ENCODE measurements at places on chromosomes 12 and 14.
A peak's percentile ranks its signal among the peaks of the same experiment; 100 is the strongest.

DNA sequence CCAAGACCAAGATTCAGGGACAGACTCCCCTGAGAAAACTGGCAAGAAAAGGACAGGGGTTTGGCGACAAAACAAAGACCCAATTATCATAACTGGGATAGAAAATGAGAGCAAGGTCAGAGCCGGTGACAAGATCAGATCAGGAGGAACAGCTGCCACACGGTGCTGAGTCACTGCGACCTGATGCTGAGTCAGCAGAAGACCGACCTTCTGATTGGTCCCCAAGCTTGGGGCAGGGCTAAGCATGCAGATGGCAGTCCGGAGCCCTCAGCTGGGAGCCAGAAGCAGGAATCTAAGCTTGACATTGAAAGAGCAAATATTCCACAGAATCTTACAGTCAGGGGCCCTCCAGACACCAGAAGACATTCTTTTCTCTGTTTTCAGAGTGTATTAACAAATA is 19.1 kb upstream of the ARMH4 start:
- no peak for DNase-seq

GRCh38 chr12:101901777-101902176 is 24.4 kb downstream of the DRAM1 start:
- DNase-seq = no peak

GRCh38 chr14:47826809-47827208 is 151.4 kb upstream of the MDGA2 start:
- no peak for DNase-seq

DNA sequence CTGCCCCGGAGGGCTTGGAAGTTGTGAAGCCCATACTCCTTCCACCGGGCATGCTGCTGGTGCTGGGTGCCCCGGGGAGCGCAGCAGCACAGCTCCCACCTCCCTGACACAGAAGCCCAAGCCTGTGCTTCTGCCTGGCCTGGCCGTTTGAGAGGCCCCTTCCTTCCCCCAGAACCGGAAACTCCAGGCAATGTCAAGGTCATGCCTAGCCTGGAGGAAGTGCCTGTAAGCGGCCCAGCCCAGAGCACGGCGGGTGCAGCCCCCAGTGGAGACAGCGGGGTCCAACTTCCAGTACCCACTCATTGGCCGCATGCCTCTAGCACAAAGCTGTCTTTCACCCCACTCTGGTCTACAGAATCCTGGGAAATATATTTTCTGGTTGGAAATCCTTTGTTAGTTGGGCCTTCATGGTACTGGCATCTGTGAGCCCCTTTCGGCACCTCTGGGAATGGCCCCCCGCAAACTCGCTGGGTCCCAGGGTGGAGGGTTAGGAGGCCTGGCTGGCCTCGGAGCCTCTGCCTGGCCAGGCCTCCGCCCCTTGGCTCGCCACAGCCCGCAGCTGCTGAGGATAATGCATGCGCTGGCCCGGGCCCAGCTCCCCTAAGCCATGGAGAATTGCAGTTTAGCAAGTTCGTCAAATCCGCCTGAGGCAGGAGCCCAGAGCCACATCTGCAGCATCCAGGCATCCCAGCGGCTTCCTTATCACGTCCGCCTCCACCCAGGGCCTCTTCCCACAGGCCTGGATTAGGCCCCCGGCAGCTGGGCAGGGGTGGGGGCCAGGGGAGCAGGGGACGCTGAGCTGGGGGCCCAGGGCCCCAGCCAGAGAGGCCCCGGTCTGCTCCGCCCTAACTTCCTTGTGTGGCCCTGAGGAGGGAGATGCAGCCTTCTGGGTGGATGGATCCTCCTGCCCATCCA is 48.9 kb upstream of the DLK1 start:
- no peak for DNase-seq

GRCh38 chr12:31959701-31960391 is 631 bp downstream of the RESF1 start:
- DNase-seq = no peak

DNA sequence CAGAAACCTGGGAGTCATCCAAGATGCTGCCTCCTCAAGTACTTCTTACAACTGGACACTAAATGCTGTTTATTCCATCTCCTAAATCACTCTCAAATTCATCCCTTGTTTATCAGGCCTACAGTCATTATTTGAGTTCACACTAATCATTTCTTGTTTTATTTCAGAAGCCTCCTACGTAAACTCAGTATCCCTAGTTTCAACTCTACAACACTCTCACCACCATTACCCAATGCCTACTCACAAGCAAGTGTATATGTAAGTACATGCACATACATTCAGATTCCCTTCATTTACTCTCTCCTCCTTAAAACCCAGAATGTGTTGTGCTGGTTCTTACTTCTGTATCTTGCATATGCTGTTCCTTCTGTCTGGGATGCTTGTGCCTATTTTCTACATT is 43.0 kb downstream of the DDHD1 start:
- DNase-seq = no peak

DNA sequence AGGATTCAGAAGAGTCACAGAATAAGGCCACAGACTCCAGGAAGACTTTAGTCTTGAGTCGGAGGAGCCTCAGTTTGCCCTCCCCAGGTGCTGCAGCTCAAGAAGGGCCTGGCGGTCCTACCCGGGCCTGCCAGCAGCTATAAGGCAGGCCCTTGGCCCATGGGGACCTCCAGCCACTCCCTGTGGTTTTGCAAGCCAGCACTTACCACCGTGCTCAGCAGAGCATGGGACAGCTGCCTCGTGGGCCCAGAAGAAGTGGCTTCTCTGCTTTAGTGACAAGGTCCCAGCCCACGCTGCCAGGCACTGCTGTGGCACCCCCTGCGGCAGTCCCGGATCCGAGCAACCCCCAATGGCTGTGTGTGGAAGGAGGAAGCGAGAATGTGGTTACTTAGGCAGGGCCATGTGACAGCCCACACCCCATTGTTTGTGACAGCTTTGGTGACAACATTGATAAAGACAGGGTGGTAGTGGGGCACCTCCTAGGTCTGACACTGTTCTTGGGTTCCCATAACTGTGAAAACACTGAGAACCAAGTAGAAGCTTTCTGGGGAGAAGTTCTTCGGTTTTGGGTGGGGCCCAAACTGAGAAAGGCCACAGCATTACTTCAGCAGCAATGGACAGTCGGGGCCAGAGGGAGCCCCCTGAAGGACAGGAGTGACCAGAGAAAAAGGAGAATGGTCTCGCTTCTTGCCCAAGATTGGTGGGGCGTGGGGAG is at the start of gene SELPLG:
TSS of gene SELPLG (minus strand) at position 361 of the 715 bp plus-strand sequence. CDS start 9,587 bp downstream, outside the sequence.
- DNase-seq = peak; percentile 53

- DNase-seq = no peak
Measured at GRCh38 chr12:93825931-93826555, 148.9 kb downstream of the CRADD start.

DNA sequence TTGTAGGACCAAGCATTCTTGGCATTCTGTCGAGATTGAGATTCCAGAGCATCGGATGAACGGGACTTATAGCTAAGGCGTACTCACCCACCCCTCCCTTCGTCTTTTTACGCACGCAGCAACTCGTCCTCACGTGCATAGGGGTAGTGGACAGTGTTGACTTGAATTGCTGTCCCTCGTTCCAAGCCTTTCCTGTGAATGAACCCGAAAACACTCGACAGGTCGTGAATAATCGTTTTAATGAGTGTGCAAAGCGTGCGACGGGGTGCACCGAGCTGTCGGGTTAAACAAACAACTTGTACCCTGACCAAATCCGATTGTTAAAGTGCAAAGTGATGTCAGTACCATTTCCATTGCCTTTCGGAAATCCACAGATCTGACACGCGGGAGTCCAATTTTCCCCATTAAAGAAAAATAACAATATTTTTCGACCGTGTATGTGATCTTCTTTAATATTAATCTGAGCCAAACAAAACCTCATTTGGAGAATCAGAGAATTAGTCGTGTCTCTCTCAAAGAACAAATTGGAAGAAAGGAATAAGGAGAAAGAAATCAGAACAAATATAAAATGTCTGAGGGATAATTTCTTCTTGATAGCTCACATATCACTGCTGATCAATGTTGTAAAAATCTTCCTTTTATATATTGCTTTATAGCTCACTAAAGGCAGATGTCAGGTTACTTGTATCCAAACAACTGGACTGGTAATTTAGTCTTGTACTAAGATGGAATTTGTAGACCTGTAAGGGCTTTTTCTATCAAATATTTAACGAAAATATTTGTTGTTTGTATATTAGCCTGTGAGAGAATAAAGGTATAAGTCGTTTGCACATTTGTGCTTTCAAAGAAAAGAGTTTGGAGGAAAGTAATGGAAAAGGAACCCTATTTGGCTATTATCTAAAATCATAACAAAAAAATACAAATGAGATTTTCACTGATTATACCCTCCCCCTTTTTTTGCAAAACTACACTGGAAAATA is 11.8 kb downstream of the FOXG1 start:
- no peak for DNase-seq

All from GM19239 (cell line).